Fibroblast of gingiva (primary cell): ENCODE measurements at places on chromosomes 12 and 14.

- no peak for DNase-seq
These were observed 200.1 kb downstream of the DAD1 start for GRCh38 chr14:22388669-22389595.

DNA sequence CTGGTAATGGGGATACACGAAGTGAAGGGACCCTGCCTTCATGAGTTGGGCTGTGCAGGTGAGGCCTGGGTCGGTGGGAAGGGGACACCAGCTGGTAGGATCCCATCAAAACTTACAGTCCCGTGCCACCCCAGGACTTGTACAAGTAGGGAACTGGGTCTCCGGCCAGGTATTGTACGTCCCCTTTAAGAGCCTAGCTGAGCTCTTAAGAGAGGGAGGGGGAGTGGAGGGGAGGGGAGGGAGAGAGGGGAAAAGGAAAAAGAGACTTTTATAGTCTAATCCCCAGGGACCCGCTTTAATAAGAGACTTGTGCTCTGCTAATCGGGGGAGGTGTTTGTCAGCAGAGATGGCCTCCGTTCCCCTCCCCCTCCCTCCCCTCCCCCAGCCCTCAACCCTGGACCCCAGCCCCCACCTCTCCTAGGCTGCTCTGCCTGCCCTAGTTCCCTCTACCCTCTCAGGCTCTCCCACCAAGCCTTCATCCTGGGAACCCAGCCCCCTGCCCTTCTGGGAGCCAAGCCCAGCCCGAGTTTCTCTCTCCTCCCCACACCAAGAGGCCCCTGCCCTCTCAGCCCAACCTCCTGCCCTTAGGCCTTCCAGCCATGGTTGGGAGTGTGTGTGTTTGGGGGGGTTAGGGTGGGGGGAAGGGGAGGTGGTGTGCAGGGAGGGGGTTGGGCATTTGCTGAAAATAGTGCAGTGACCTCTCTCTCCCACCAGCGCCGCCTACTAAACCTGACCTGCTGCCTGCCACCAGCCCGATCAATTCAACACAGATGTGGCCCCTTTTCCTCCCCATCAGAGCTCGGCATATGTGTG is 2.6 kb downstream of the GDF11 start:
- DNase-seq = peak; percentile 45

GRCh38 chr12:128817111-128818015 is 6.4 kb downstream of the SLC15A4 start:
- peak; percentile 61 for DNase-seq

DNA sequence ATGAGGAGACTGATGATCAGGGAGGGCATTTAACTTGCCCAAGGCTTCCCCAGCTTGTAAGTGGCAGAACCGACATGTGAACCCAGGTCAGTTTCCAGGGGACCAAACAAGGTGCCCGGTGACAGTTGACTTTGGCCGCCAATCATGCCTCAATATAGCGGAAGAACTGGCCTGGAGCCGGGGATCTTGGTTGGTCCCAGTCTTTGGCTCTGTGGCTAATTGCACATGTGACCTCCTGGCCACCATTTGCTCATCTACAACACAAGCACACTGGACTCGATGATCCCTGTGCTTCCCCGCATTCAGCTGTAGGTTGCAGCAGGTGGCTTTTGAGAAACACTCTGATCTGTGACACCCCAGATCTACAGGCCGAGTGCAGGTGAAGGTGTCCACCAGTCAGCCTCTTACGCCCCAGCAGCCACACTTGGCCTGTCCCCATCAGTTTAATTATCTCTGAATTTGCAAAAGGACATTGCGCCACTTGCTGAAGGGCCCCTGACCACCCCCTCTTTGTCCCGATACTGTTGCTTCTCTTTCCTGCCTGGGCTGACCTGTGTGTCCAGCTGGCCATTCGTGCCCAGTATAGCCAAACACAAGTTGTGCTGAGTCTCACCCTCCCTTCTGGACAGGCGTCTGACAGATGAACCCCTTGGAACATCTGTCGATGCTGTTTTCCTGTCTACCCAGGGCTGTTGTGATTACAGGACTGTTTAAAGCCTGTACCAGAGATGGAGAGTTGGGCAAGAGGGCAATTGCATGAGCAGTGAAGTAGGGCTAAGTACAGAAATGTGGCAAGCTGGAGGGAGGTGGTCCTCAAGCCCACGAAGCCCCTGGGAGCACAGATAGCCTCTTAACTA is 14.1 kb downstream of the ACACB start:
- DNase-seq = peak; percentile 18

- DNase-seq = no peak
These were observed 1406.1 kb downstream of the LRFN5 start for GRCh38 chr14:43012817-43013216.

- DNase-seq = peak; percentile 63
These were observed 13.6 kb upstream of the MLXIP start for GRCh38 chr12:122064780-122065588.

- DNase-seq = no peak
These were observed 71.9 kb downstream of the NRXN3 start for GRCh38 chr14:78242086-78242485.

DNA sequence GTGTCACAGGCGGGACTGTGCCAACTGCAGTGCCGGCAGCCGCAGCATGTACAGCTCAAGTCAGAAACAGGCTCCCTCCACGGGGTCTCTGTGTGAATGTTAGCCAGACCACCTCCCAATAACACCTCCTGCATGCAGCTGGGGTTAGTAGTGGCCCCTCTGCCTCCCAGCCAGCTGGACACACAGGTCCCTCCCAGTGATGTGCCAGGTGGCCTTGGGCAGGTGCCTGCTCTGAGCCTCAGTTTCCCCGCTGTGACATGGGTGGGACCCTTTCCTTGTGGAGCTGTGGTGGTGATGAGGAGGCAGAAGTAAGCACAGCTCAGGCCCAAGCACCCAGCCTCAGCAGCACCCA is 139.9 kb downstream of the ADGRD1 start:
- no peak for DNase-seq

DNA sequence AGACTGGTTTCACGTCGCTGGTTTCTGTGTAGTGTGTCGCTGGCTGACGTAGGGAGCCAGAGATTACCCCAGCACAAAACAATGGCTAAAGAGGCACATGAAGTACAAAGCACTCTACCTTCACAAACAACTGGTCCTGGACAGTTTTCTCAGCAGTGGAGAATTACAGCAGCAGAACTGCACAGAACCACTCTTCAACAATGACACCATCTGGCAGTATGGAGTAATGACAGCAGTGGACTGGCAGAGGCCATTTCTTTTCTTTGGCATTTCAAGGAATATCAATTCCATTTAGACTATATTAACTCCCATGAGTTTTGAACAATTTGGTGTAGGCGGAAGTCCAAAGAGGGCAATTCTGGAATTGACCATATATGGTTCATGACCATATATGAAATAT is 1074.1 kb downstream of the AACS start:
- DNase-seq = no peak

- DNase-seq = no peak
These were observed 101.0 kb downstream of the LRIG3 start for GRCh38 chr12:58819345-58819744.

- no peak for DNase-seq
These were observed 434.3 kb upstream of the TMTC1 start for GRCh38 chr12:30218073-30218472.

GRCh38 chr12:89468648-89469326 is 55.8 kb downstream of the GALNT4 start:
- DNase-seq = no peak

- DNase-seq = no peak
These were observed 404.2 kb downstream of the RGS6 start for GRCh38 chr14:72336311-72336980.

- DNase-seq = no peak
These were observed 5.7 kb downstream of the CCND2 start for GRCh38 chr12:4279198-4279690.

GRCh38 chr14:101959277-101959676 is 5.1 kb upstream of the DYNC1H1 start:
- no peak for DNase-seq

DNA sequence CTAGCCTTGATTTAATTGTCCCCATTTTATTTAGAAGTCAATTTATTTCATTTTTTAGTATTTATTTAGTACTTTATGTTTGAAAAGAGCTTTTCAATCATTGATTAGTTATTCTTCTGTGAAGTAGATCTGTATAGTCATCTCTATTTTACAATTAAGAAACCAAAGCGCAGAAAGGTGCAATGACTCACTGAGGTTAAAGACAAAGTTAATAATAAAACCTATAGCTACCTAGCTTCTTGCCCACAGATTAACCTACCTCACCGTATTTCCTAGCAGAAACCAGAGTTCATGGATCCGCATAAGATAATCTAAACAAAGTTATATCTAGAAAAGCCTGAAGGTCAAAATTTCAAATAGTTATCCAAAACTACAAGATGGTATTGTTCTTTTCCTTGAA is 176.4 kb downstream of the GRIN2B start:
- no peak for DNase-seq

DNA sequence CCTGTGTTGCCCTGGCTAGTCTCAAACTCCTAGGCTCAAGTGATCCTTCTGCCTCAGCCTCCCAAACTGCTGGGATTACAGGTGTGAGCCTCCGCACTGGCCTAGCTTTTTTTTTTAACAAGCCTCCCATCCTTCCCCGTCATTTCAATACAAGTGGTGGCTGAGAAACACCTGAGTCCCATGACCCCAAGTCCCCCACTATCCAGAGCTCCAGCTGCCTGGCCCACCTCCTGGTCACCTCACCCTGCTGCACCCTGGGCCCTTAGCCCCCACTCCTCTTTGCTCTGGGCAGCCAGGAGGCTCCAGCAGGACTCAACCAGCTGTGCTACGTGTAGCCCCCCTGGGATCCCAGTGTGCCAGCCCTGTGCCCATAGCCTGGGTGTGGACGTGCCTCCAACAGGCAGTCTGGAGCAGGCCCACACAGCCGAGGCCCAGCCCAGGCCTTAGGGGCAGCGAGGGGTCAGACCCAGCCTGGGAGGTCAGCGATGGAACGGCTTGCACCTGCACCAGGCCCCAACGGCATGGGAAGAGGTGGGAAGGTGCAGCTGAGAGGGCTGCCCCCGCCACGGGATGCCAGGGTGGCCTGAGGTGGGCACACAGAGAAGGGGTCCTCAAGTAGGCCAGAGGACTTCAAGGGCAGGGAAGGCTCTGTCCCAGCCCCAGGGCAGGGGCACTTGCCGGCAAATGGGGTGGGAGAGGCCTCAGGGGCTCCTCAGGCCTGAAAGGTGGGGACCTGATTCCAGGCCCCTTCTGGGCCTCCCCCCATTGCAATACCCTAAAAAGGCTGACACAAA is 6.5 kb downstream of the AHNAK2 start:
- DNase-seq = no peak

DNA sequence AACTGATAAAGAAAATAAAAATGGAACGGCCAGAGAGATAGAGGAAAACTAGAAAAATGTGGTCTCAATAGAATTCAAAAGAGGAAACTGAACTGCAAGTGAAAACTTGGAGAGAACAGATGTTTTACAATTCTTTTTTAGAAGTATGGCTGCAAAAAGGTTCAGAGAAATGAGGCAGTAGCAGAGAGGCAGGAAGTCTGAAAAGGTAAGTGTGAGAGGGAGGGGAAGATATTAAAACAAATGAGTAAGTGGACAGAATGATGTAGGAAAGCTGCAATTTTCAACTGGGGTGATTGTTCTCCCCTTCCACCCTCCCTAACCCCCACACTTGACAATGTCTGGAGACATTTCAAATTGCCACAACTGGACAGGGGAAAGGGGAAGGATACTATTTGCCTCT is 12.9 kb downstream of the BTBD7 start:
- DNase-seq = no peak

- DNase-seq = no peak
These were observed 15.1 kb upstream of the PPFIBP1 start for GRCh38 chr12:27508736-27509431.

DNA sequence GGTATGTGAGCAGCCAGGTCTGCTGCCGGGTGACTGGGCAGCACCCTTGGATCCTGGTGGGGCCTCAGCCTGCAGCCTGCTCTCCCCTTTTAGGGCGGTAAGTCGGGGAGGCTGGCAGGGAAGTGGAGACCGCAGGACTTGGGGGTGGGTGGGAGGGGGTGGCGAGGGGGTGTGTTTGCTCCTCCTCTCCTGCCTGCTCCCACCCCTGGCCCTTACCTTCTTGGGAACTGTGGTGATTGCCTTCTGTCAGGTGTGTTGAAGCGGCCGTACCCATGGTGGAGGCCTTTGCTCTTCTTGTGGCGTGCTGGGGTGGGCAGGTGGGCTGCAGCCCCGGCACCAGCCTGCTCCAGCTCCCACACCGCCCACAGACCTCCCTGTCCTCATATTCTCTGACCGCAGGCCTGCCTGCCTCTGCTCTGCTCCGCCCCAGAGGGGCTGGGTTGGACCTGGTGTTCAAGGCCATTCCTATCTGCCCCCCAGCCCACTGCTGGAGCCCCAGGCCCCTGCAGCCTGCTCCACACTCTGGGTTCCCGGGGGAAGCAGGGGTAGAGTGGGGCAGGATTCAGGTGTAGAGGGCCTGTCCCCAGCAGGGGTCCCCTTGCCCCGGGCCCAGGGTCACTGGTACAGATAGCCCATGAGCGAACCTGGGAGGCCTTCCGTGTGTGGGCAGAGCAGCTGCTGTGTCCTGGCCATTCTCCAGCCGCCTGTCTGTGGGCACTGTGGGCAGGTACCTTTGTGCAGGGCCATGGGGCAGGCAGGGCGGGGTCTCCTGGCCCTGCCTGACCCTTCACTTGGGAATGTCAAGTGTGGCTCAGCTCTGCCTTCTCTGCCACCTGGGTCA is 5.2 kb downstream of the TEDC1 start:
- DNase-seq = no peak

DNA sequence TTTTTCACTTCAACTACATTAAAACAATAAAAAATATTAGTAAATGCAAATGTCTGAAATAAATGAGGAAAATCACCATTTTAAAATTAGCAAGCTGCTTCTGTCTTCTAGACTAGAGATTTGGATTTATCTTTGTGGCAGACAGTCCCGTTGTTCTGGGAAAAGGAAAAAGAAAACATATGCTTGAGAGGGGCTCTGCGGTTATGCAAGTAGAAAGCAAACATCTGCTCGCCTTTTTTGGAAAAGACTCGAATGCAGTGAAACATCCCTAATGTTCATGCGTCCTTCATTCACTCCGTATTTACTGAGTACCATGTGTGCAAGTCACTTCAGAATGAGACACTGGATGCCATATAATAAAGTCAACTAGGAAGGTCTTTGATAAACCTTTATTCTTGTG is 44.9 kb downstream of the IFNG start:
- DNase-seq = no peak

- DNase-seq = no peak
These were observed 525 bp upstream of the GPR68 start for GRCh38 chr14:91245029-91245428.

GRCh38 chr12:73372856-73373255 is 1100.7 kb downstream of the TRHDE start:
- no peak for DNase-seq

DNA sequence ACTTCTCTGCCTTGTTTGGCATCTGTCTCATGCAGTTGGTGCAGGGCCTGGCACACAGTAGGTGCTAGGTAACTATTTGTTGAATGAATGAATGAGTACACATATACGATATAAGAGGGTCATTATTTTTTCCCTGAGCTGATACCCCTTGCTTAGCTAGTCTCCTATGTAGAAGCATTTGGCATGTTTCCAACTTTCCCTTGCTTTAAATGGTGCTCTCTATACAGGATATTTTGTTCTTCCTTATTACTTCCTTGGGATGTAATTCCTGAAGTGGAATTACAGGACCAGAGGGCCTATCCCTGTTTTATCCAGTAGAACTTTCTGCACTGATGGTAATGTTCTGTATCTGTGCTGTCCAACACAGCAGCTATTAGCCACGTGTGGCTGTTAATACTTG is 250.1 kb upstream of the PWP1 start:
- no peak for DNase-seq

GRCh38 chr12:109134186-109134917 is 18.0 kb downstream of the ACACB start:
- peak; percentile 95 for DNase-seq
